ENCODE measurements at places on chromosomes 2 and 18.

- no peak for DNase-seq
Observed at GRCh38 chr2:232592772-232593395, 40.5 kb upstream of the EFHD1 start.

GRCh38 chr2:88549616-88550292, 77.5 kb downstream of the EIF2AK3 start:
- no peak for DNase-seq

DNA sequence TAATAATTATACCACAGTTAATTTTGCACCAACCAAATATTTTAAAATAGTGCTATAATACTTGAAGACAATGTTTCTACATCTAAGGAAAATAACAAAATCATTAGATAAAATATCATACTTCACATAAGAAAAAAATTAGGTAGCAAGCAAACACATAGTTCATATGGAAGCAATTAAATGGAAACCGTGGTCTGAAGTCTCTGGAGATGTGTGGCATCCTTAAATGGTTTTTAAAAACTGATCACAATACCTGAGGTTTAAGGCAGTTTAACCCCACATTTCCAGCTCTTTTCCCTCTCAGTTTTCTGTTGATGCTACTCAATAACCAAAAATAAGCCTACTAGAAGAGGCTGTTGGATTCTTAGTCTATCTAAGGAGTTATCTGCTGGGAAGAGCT, 71.3 kb downstream of the ASXL2 start:
- DNase-seq, result no peak

GRCh38 chr2:1480671-1481076, 67.4 kb downstream of the TPO start:
- no peak for DNase-seq

DNA sequence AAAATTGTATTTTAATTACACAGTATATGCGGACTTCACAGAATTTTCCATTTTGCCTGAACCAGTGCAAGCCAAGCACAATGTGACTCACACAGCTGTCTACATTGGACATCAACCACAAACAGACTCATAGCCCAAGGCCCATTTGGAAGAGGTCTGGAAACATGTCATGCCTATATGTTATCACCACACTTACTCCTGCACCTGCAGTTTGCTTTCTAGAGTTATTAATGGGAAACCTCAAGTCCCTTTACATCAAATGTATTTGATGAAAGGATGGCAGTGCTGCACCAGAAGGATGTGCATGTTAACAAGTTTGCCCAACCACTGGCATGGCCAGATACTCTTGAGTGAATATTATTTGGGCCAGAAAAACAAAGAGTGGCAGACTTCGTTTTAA, 548.9 kb upstream of the CDH2 start:
- no peak for DNase-seq
